ENCODE measurements at places on chromosomes 11 and 22. TPM values are rescaled to one million over a fixed set of nuclear protein-coding genes. Genes with fewer than 3 reads are reported as not detected.

CD3G gene
- total RNA-seq: 0.15 TPM

TEX54 gene
- not detected for total RNA-seq

HBG1 gene
- 2.3 TPM for total RNA-seq

SNX32 gene
- not detected for total RNA-seq

SLN gene
- not detected for total RNA-seq

TENM4 gene
- 0.39 TPM for total RNA-seq
